IPS DF 19.7 (cell line): ENCODE measurements at places on chromosomes 7 and 10.
A peak's percentile ranks its signal among the peaks of the same experiment; 100 is the strongest.

- peak; percentile 71 for DNase-seq
These were observed 37.7 kb downstream of the AGAP3 start for GRCh38 chr7:151123822-151124464.

- DNase-seq: no peak
These were observed 20.8 kb upstream of the NCAPG2 start for GRCh38 chr7:158725506-158725800.

GRCh38 chr10:1581189-1581588 lies 156.1 kb downstream of the ADARB2 start:
- no peak for DNase-seq

DNA sequence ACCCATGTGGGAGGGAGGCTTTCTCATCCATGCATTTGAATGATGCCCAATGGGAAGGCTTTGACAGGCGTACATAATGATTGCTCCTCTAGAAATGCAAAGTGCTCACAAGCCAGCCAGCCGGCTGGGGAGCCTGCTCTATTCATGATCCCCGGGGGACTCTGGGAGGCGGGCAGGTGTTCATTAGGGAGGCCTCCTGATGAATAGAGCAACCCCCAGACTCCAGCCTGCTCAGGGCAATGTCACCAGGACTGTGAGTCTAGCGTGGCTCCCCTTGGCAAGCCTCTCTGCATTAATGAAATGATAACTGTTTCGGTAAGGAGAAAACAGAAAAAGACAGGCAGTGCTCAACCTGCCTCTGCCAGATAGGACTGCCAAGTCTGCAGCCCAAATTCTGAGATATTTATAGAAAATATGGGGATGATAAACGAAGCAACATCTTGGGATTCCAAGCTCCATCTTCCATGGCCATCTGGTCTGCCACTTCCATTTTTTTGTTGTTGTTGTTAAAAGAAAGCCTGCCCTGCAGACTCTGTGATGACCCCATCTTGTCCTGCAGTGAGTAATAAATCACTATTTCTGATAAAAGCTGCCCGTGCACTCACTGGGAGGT lies 236.4 kb downstream of the PRPF18 start:
- peak; percentile 57 for DNase-seq

DNA sequence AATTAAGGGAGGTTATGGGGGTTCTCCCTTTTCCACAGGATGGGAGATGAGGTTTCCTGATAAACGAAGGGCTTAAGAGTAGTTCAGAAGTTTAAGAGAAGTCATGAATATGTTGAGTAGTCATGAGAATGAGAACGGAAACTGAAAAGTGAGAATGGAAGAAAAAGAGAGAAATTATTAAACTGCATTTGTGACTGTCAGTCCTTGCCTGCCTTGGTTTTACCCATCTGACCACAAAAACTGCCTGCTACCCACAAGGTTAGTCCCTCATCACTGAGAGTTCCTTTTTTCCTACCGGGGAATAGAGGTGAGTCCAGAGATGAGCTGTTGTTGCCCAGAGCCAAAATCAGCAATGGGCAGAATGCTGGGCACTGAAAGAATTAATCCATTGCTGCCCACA lies 174.1 kb upstream of the BET1 start:
- no peak for DNase-seq

DNA sequence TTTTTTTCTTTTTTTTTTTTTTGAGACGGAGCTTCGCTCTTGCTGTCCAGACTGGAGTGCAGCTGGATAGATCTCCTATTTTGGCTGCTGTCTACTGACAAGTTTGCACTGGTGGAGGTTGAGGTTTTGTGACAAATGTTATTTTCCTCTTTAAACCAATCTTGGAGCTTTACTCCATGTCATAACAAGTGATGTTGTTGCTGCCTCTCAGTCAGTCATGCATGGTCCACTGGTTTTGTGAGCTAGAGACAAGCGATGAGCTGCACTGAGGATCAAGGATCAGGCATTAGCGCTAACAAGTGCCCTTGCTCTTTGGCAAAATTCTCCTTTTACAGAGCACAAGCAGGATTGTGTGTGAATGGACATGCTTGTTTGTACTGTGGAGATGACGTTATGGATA lies 805 bp upstream of the WDFY4 start:
- no peak for DNase-seq

DNA sequence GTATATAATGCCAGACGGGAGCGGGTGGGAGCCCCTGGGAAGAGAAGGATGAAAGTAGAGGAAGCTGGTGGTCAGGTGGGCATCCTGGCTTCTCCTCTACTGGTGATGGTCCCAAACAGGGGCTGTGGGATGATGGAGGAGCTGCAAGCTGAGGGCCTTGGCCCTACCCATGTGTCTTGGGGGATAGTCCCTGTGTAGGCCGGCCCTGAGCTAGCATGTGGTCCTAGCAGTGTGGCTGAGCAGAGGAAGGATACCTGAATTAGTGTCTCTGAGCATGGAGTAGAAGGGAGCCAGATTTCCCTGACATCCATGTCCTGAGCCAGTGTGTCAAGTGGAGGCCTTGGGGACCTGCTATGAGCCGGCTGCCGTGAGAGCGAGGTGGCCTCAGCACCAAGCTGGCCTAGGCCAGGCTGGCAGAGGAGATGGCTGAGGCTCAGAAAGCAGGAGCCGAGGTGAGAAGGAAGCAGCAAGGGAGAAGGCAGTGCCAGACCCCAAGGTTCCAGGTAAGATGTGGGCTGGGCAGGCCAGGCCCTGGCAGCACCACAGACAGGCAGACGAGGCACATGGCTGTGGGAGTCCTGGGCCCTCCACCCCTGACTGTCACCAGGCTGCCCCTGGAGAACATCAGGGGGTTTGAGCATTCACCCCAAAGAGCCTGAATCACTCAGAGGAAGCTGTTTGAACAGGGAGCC lies 150.2 kb downstream of the ABCA13 start:
- no peak for DNase-seq

- DNase-seq: no peak
These were observed 185.6 kb upstream of the LRGUK start for GRCh38 chr7:133941496-133941895.

DNA sequence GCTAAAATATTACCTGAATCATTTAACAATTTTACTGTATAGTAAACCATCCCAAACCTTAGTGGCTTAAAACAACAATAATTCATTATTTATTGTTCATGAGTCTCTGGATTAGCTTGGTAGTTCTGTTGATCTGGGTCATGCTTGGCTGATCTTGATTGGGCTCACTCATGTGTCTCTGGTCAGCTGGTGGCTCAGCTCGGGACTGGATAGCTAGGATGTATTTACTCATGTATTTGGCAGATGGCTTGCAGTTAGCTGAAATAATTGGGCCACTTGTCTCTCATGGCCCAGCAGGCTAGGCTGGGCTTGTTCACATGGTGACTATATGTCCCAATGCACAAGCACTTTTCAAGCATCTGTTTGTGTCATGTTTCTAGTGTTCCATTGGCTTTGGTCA lies 262.8 kb downstream of the BBS9 start:
- DNase-seq: no peak

- DNase-seq: no peak
These were observed 69.8 kb upstream of the WAC start for GRCh38 chr10:28463141-28463540.

DNA sequence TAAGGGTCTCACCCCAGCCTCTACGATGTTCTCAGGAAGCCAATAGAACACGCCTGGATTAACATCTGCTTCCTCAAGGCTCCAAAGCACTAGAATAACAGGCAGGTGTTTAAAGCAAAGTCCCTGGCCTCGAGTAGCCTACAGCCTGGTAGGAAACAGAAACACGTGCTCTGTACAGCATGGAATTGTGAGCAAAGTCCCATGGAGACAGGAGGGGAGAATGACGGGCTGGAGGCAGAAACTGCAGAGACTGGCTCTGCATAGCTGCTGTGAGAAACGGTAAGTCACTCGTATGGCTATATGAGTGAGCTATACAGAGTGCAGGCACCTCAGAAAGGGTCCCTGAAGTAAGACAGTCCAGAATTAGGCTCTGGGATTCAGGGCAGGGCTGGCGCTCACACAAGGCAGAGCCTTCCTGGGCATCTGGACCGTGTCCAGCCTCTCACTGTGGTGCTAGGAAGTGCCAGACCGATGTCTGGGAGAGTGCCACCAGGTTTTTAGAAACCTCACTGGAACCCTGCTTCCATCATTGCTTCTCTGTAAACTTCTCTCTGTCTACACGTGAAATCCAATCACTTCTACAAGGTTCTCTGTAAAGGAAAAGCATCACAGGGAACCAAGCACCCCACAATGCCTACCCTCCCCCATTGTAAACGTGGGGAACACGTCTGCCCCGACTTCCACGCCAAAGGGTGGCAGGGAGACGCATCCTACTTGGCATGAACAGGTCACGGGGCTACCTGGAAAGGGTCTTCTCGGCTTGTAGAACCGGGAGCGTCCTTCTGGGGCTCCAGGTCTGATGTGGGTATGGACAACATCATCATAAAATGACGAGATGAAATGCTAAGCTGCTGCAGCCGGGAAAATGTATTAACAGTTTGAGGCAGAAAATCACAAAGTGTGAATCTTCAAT lies 38.8 kb upstream of the SHH start:
- DNase-seq: no peak

- no peak for DNase-seq
These were observed 7.5 kb downstream of the FAM131B start for GRCh38 chr7:143354965-143355364.

GRCh38 chr10:86316990-86317389 lies 49.6 kb downstream of the GRID1 start:
- no peak for DNase-seq

DNA sequence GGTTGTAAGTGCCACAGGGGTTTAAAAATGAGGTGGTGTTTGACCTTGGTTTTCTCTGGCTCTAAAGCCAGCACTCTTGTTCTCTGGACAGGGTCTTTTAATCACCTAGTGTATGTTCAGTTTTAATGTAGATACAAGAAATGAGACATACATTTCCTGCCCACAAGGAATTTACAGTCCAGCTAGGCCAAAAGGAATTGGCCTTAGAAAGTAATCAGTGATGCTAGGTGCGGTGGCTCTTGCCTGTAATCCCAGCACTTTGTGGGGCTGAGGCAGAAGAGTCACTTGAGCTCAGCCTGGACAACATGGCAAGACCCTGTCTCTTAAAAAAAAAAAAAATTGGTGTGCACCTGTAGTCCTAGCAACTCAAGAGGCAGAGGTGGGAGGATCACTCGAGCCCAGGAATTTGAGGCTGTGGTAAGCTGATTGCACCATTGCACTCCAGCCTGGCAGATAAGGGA lies 100.2 kb downstream of the LRMDA start:
- DNase-seq: no peak

DNA sequence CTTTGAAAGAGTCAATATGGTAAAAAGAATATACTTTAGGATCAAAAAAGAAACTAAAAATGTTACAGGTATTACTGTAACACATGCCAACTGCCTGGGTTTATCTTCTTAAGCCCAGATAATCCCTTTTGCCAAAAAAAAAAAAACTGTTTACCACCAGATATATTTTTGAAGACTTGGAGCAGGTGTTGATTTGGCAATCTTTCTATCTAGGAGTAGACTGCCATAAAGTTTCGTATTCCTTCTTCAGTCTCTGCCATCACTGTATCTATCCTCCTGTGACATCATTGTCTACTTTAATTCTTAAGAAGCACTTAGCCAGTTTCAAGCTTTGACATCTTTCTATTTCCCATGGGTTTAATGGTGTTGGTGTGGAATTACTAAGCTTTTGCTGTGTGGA lies 161.0 kb downstream of the ST7 start:
- no peak for DNase-seq

DNA sequence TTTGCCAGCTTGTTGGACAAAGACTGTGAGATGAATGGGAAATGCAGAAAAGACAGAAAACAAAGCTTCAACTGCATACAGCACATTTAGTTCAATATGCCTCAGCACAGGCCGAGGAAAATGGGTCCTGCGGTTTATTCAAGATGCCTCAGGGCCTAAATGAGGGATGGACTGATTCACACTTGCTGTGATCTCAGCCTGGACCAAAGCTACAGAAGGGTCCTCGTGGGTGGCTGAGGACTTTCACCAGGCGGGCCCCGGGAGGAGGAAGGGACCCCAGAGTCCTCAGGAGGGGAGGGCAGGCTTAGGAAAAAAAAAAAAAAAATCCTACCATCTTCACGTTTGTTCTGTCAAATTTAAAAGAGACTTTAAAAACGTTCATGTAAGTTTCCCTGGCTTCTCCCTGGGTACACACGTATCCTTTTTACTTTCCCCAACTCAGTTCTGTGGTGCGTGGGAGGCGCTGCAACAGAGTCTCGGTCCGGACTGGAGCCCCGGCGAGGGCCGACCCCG lies 624 bp upstream of the ZNF783 start:
- DNase-seq: no peak

DNA sequence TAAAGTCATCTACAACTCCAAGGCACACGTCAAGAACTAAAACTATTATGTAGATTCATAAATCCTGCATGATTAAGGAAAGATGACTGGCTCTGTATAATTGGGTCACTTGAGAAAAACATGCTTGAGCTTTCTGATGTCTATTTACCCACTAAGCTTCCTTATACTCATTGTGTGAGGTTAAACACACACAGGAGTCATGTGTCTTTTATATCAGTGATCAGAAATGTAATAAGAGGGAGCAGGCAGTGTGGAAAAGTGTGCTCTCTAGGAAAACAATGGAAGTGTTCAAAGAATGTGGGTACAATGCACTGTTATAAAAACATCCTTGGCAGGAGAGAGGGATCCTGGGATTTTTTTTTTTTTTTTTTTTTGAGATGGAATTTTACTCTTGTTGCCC lies 108.6 kb upstream of the ARID5B start:
- no peak for DNase-seq

DNA sequence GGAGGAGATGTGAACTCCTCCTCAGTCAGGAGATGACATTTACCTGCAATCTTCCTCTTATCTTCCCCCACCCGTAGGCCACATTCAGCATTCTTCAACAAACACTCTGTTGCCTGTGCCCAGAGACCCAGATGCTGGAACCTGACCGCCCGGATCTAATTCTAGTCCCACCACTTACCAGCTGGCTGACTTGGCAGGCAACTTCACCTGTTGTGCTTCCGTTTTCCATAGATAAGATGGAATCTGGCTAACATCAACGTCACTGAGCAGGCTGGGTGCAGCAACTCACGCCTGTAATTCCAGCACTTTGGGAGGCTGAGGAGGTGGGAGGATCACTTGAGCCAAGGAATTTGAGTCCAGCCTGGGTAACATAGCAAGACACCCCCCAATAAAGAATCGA lies 21.3 kb upstream of the FXYD4 start:
- DNase-seq: no peak

GRCh38 chr7:129258649-129259389 lies 34.0 kb downstream of the AHCYL2 start:
- peak; percentile 95 for DNase-seq

DNA sequence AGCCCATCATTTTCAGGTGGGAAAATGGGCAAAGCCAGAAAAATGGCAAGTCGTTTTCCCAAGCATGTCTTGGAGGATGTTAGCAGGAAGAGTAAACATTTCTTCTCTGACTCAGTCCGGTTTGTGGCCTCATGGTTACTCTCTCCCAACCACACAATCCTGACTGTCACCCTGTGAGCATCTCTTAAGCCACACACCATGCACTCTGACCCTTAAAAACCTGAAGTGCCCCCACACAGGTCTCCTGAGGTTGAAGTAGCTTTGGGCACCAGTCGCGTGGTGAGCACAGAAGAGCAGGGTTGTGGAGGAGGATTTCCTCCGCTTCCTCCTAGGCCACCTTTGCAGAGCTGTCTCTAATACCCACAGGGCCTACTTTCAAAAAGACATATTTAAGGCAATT lies 387.3 kb upstream of the NPVF start:
- DNase-seq: no peak

GRCh38 chr10:95170790-95171189 lies 23.2 kb upstream of the ACSM6 start:
- DNase-seq: no peak

GRCh38 chr10:72834183-72834825 lies 59.2 kb upstream of the OIT3 start:
- DNase-seq: no peak

GRCh38 chr10:18616337-18616736 lies 35.0 kb downstream of the NSUN6 start:
- no peak for DNase-seq
